Gastrocnemius medialis (tissue), 4 donors: ENCODE measurements at places on chromosomes 4 and X.

DNA sequence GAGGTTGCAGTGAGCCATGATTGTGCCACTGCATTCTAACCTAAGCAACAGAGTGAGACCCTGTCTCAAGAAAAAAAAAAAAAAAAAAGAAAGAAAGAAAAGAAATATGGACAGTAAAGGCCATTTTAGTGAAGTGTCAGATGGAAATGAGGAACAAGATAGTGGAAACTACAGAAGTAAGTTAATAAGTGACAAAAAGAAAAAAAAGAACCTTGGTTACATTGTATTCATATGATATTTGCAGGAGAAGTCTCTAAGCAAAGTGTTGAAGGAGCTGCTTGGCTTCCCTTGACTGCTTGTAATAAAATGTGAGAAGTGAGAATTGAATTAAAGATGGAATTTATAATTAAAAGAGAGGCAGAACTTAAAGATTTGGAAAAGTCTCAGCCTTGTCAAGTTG is 73.2 kb downstream of the HOPX start:
- no peaks in the 10 kb centered on the region for H3K36me3 ChIP-seq
- no peaks in the 10 kb centered on the region for H3K4me1 ChIP-seq
- no peak for DNase-seq

GRCh38 chr4:163590619-163591264 is 96.3 kb downstream of the TMA16 start:
- H3K27ac ChIP-seq = no peak overlapping the region
- DNase-seq = no peak
- H3K36me3 ChIP-seq = no peaks in the 10 kb centered on the region
- H3K27me3 ChIP-seq = no peaks in the 10 kb centered on the region
- no peaks in the 10 kb centered on the region for H3K4me1 ChIP-seq
- no peak overlapping the region for H3K4me3 ChIP-seq

DNA sequence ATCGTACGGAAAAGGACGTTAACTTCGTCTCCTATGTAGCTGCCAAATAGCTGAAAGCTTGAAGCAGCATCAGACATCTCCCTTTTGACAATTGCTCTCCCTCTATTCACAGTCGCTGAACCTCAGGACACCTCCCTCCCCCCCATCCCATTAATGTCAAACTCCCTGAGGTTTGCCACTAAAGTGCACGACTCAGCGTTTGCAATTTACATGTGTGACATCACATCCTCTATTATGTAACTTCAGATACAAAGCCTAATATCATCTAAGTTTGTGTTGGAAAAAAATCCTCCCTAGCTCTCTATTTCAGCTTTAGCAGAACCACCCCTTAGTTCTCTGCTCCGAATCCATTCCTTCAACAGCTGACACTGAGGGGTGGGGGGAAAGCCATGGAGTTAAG is 5.5 kb upstream of the NR3C2 start:
- no peaks in the 10 kb centered on the region for H3K27me3 ChIP-seq
- H3K4me3 ChIP-seq = peak overlapping the region; percentile 5
- DNase-seq = no peak
- H3K27ac ChIP-seq = peak overlapping the region; percentile 32

DNA sequence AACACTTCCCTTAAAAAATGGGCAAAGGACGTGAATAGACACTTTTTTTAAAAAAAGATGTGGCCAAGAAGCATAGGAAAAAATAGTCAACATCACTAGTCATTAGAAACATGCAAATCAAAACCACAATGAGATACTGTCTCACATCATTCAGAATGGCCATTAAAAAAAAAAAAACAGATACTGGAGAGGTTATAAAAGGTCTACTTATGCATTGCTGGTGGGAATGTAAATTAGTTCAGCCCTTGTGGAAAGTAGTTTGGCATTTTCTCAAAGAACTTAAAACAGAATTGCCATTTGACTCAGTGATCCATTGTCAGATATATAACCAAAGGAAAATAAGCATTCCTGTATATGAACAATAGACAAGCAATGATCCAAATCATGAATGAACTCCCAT is 352.8 kb upstream of the EPHA5 start:
- no peak overlapping the region for H3K27ac ChIP-seq
- H3K4me3 ChIP-seq = no peak overlapping the region
- no peak for DNase-seq
- no peaks in the 10 kb centered on the region for H3K27me3 ChIP-seq

GRCh38 chr4:154119317-154119716 is 330.4 kb upstream of the SFRP2 start:
- H3K27ac ChIP-seq = no peak overlapping the region
- no peaks in the 10 kb centered on the region for H3K4me1 ChIP-seq
- no peaks in the 10 kb centered on the region for H3K36me3 ChIP-seq
- H3K27me3 ChIP-seq = no peaks in the 10 kb centered on the region

DNA sequence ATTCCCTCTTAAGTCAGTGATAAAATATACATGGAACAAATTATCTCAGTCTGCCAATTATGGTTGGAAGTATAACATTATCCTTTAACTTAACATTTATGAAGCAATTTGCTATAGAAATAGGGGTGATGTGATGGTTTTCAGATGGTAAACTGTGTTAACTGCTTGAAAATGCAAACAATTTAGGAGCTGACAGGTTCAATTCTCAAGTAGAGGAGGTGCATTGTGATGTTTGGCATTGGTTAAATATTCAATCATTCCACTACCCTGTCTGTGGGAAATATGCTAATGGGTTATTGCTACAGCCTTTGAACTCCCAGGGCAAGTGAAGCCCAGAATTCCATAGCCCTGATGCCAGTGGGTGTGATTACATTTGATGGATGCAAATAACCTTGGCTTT is 243.4 kb upstream of the GK2 start:
- no peak overlapping the region for H3K27ac ChIP-seq
- no peak overlapping the region for H3K4me3 ChIP-seq
- DNase-seq = no peak
